ENCODE measurements at places on chromosomes 2 and 18.

- DNase-seq, result no peak
Measured at GRCh38 chr2:70371753-70372152, 69.9 kb upstream of the FAM136A start.

DNA sequence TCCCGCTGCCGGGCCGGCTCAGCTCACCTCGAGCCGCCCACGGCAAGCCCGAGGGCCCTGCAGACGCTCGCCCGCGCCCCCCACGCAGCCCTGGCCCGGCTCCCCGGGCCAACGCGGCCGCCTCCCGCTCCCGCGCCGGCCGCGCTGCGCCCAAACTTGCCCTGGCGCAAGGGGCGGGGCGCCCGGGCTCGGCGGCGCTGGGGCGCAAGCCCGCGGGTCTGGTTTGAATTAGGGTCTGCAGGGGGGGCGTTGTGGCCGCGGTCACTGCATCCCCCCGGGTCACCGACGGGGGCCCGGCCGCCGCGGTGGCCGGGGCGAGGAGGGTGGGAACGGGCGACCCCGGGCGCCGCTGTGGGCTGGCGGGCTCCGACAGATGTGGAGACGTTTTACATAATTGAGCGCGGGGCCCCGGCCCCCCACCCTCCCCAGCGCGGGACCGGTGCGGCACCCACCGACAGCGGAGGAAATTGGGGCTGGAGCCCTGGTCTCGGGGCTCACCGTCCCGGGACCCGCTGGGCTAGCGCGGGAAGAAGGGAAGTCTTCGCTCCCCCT, 690 bp downstream of the SDC1 start:
- peak; percentile 34 for DNase-seq

DNA sequence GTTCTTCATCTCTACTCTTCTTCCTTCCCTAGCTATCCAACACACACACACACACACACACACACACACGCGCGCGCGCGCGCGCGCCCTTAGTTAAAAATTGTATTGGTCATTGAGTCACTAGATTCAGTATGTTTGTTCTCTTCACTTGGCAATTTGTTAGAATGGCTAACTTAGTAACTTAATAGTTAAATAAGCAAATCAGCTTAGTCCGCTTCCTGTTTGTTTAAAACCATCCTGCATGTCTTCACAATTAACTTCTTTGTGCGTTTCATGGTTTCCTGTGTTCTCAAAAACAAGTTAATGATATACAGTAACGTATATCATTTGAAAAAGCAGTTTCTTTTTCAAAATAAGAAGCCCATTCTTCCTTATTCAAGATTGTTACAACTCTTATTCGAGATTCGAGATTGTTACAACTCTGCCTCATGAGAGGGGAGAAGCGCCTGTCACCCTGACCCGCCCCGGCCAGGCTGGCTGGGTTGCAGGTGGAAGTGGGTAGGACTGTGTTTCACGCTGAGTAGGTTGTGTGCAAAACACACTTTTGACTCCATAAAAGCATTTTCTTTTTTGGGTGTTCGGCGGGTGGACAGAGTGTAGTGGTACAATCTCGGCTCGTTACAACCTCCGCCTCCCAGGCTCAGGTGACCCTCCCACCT, 9.5 kb upstream of the CNNM3 start:
- peak; percentile 66 for DNase-seq

- no peak for DNase-seq
Measured at GRCh38 chr2:116819355-116819754, 995.1 kb upstream of the DDX18 start.

All from germinal center (tissue), 1 donor.